Activated CD4-positive, alpha-beta T cell treated with anti-CD3 and anti-CD28 coated beads, Interleukin-2, amount 10 ng/mL, durations not matched to agents 7 days and 5 days (primary cell): ENCODE measurements at places on chromosomes 3 and 15.

DNA sequence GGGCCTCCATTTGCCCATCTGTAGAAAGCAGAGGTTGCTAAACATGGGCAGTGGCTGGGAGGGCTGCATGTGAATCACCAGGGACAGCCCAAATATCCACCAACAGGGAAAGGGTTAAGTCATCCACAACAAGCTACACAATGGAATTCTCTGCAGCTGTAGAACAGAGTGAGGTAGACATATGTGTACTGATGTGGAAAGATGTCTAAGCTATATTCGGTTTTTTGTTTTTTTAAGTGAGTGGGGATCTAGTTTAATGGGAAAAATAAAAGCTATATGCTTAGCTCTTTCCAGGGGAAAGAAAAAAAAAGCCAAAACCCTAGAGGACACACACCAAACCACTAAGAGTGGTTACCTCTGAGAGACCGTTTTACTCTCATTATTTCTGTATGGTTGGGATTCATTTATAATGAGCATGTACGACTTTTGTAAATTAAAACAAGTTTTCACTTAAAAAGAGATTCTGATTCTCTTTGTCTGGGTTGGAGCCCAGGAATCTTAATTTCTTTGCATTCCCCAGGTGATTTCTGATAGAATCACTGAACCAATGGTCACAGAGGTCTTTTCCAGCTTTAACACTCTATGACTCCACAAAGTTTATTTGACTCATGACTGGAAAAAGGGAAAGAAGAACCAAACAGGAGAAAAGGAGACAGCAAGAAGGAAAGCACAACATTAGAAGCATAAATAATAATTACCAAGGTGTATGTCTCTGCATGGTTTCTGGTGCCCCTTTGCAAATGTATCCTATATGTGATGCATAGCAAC lies 19.1 kb downstream of the CRABP1 start:
- no peak overlapping the region for H3K4me3 ChIP-seq
- H3K27ac ChIP-seq = no peak overlapping the region
- no peaks in the 10 kb centered on the region for H3K36me3 ChIP-seq

DNA sequence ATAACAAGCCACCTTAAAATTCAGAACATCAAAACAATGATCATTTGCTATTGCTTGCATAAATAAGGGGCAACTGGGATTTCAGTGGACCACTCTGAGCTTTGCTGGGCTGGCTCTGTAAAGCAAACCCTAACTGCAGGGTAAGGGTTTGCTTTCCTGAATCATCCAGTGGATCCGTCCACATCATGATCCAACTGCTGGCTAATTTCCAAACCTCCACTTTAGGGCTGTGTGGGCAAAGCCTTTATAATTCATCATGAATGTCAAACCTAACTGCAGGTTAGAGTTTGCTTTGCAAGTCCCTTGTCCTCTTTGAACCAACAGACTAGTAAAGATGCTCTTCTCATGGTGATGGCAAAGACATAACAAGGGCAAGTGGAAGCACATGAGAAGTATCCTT lies 76.1 kb downstream of the SYNPR start:
- H3K36me3 ChIP-seq = no peaks in the 10 kb centered on the region
- peaks cover 8% of the 10 kb centered on the region for H3K27me3 ChIP-seq
- no peak overlapping the region for H3K27ac ChIP-seq
- H3K4me3 ChIP-seq = no peak overlapping the region

GRCh38 chr3:30586096-30586805 lies 20.1 kb upstream of the TGFBR2 start:
- no peaks in the 10 kb centered on the region for H3K4me1 ChIP-seq
- no peak for DNase-seq
- H3K27ac ChIP-seq = no peak overlapping the region

GRCh38 chr3:120218981-120219380 lies 66.0 kb downstream of the GPR156 start:
- H3K27ac ChIP-seq = no peak overlapping the region
- peaks cover 3% of the 10 kb centered on the region for H3K27me3 ChIP-seq
- DNase-seq = no peak

DNA sequence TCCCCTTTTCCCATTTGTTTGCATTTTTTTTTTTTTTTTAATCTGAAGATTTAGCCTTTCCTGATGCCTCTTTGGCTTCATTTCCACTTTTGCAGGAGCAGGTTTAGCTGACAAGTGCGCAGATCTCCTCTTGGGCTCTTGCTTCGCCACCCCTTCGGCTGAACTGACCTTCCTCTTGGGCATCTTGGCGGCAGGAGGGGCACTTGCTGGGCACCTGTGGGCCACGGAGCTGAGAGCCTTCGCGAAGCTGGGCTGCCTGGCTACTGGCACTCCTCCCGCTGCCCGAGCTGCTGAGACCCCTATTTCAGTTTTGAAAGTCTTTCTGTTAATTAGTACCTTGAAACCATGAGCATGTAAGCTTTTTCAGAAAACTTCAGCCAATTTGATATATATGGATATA lies 8.8 kb downstream of the ARL13B start:
- no peaks in the 10 kb centered on the region for H3K36me3 ChIP-seq
- DNase-seq = no peak
- H3K27me3 ChIP-seq = no peaks in the 10 kb centered on the region
- no peaks in the 10 kb centered on the region for H3K4me1 ChIP-seq

DNA sequence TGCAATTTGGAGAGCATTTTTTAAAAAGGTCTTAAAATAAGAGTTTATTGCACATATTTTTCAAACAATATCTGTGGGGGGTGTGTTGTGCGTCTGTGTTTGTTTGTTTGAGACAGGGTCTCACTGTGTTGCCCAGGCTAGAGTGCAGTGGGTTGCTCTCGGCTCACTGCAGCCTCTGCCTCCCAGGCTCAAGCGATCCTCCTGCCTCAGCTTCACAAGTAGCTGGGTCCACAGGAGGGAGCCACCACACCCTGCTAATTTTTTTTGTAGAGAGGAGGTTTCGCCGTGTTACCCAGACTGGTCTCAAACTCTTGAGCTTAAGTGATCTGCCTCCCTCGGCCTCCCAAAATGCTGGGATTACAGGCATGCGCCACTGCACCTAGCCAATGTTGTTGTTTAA lies 2.7 kb downstream of the MLF1 start:
- H3K4me1 ChIP-seq = peaks cover 7% of the 10 kb centered on the region
- H3K36me3 ChIP-seq = no peaks in the 10 kb centered on the region
- no peak for DNase-seq
- no peak overlapping the region for H3K27ac ChIP-seq
- no peak overlapping the region for H3K4me3 ChIP-seq
- H3K27me3 ChIP-seq = peaks cover 21% of the 10 kb centered on the region

GRCh38 chr15:47812470-47812999 lies 95.2 kb downstream of the SEMA6D start:
- H3K27me3 ChIP-seq = no peaks in the 10 kb centered on the region
- peaks cover 13% of the 10 kb centered on the region for H3K4me1 ChIP-seq
- H3K27ac ChIP-seq = no peak overlapping the region

DNA sequence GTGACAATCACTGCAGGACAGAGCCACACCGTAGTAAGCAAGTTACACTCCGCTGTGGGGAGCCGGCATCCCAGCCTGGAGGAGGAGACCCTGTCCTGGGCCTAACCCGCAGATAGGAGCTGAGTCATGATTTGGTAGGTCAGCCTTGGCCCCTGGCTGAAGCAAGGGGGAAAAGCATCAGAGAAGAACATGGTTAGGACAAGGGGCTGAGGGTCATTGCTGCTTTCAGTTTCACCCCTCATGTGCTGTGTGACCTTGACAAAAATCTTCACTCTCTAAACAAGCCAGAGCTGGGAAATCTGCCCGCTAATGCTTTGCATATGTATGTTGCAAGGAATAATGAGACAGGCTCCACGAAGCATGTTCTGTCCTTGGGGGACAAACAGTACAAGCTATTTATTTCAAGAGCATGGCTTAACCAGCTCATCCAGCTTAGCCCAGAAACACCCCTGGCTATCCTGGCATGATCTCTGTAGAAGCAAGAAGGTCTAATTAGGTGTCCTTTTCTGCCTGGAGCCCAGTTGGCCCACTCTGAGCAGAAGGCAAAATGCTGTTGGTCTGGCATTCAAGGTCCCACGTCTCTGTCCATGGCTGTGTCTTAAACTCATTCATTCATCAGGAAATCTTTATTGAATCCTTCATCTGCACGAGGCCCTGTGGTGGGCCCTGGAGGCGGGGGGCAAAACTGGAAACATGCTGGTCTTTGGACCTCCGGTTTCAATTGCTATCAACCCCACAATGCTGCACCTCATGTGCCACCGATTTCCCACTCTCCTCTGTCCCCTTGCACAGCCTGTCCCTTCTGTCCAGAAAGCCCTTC lies 221.3 kb upstream of the LYSMD4 start:
- H3K4me1 ChIP-seq = peaks cover 9% of the 10 kb centered on the region
- no peak overlapping the region for H3K27ac ChIP-seq
- no peaks in the 10 kb centered on the region for H3K36me3 ChIP-seq

DNA sequence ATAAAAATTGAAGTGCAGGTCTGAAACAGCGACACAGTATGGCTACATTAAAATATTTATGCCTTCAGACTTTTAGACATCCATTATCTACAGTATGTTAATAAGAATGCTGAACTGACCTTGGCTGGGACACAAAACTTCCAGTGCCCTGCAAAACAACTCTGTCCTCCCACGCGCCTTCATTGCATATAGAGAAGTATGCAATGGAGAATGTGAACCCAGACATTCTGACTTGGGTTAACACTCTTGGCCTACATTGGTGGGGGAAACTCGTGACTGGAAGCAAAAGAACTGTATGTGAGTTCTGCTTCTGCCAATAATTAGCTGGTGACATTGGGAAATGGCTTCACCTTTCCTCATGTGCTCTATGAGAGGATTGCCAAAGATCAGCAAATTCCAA lies 110.5 kb upstream of the SLC24A5 start:
- H3K27me3 ChIP-seq = no peaks in the 10 kb centered on the region
- H3K36me3 ChIP-seq = no peaks in the 10 kb centered on the region
- no peaks in the 10 kb centered on the region for H3K4me1 ChIP-seq
- no peak for DNase-seq

- peak; percentile 33 for DNase-seq
- peaks cover 36% of the 10 kb centered on the region for H3K4me1 ChIP-seq
- H3K27ac ChIP-seq = peak overlapping the region; percentile 90
Observed at GRCh38 chr3:178001670-178002101, 534.5 kb upstream of the KCNMB2 start.

GRCh38 chr3:190496859-190497258 lies 17.0 kb upstream of the IL1RAP start:
- H3K36me3 ChIP-seq = peaks cover 3% of the 10 kb centered on the region
- H3K4me1 ChIP-seq = peaks cover 3% of the 10 kb centered on the region
- no peak overlapping the region for H3K4me3 ChIP-seq
- no peak for DNase-seq
- peaks cover 50% of the 10 kb centered on the region for H3K27me3 ChIP-seq

DNA sequence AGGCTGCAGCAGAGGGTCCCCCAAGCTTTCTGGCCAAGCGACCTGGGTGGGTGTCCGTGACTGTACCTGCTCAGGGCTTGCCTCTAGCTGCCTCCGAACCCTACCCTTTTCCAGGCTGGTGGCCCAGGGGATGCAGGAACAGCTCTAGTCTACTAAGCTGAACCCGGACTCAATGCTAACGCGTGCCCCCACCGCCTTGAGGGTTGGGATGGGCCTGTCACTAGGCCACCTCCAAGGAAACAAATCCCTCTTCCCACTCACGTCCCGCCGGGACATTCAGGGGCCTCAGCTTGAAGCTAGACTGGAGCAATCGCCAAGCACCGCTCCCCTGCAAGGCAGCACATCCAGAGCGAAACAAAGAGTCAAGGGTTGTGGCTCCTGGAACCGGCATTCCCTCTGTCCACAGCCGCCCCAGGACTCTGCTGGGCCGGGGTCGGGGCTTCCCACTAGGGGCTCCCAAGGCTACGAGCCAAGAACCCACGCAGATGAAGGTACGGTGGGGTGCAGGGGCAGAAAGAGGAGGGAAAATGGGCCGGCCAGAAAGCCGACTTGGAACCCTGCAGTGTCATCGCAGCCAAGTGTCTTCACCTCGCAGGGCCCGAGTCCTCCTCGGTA lies 2.9 kb downstream of the FBXL22 start:
- H3K4me1 ChIP-seq = peaks cover 58% of the 10 kb centered on the region
- H3K4me3 ChIP-seq = peak overlapping the region; percentile 83
- peak overlapping the region; percentile 91 for H3K27ac ChIP-seq

DNA sequence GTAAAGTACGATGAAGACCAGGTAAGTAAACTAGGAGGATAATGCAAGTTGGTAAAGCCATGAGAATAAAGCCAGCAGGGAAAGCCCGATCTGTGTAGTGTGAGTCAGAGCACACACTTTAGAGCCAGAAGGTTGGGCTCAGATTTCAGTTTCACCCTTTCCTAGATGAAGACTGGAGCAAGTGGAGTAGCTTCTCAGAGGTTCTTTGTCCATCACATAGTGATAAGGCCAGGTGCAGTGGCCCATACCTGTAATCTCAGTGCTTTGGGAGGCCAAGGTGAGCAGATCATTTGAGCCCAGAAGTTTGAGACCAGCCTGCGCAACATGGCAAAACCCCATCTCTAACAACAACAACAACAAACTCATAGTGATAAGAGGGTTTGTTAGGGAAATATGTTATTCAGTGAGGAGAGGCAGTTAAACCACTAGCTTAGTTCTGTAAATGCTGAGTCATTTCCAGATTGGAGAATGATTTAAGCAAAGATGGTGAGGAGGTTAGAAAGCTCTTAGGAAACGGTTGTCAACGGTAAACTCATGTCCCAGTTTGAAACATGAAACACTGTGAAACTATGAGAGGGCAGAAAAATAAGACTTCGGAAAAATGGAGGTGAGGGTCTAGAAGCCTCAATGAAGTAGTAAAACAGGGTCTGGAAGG lies 39.0 kb downstream of the IL12A start:
- no peaks in the 10 kb centered on the region for H3K36me3 ChIP-seq
- H3K27me3 ChIP-seq = no peaks in the 10 kb centered on the region
- DNase-seq = peak; percentile 8
- no peak overlapping the region for H3K4me3 ChIP-seq
- peaks cover 26% of the 10 kb centered on the region for H3K4me1 ChIP-seq
- H3K27ac ChIP-seq = peak overlapping the region; percentile 84

GRCh38 chr3:13492048-13492447 lies 11.9 kb downstream of the HDAC11 start:
- peaks cover 3% of the 10 kb centered on the region for H3K4me1 ChIP-seq
- H3K36me3 ChIP-seq = no peaks in the 10 kb centered on the region
- DNase-seq = no peak
- H3K27ac ChIP-seq = no peak overlapping the region

DNA sequence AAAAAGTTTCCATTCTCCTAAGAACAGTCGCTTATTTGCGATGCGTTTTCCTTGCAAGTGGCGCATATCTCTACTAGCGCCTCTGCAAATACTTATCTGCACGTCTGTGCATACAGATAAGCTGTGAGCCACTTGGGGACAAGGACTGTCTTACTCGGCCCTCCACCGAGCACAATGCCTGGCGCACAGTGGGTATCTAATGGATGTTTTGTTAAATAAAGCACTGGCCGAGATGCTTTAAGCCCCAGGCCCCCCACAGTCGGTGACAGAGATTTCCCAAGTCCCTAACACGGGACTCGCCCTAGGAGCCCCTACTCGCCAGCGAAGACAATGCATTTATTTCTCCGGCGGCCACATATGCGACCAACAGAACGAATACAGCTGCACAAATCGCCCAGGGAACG lies 503 bp downstream of the HLTF start:
- no peaks in the 10 kb centered on the region for H3K27me3 ChIP-seq
- H3K4me1 ChIP-seq = peaks cover 19% of the 10 kb centered on the region
- peaks cover 12% of the 10 kb centered on the region for H3K36me3 ChIP-seq
- H3K27ac ChIP-seq = peak overlapping the region; percentile 85
- peak overlapping the region; percentile 98 for H3K4me3 ChIP-seq
